Stimulated activated CD4-positive, alpha-beta T cell treated with anti-CD3 and anti-CD28 coated beads, TNF-alpha, amount 100 ng/mL, for 1 hour (primary cell): ENCODE measurements at places on chromosomes 2 and 18.

DNA sequence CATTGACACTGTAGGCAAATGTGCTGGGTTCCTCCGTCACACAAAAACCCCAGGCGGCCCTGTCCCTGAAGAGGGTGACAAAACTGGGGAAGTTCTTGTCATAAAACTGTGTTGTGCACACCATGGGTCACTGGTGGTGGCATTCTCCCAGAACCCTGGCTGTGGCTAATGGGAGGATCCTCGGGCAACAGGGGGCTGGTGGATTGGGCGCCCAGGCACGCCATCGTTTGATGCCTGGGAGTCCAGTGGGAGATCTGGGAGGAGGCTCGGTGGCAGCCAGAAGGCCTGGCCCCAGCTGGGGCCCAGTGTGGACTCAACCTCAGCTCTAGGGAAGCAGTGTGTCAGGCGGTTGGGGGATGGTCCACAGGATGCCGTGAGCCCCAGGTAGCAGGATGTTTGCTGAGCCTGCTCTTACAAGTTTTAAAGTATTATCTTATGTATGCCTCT lies 140.7 kb downstream of the ACOXL start:
- no peak for DNase-seq

DNA sequence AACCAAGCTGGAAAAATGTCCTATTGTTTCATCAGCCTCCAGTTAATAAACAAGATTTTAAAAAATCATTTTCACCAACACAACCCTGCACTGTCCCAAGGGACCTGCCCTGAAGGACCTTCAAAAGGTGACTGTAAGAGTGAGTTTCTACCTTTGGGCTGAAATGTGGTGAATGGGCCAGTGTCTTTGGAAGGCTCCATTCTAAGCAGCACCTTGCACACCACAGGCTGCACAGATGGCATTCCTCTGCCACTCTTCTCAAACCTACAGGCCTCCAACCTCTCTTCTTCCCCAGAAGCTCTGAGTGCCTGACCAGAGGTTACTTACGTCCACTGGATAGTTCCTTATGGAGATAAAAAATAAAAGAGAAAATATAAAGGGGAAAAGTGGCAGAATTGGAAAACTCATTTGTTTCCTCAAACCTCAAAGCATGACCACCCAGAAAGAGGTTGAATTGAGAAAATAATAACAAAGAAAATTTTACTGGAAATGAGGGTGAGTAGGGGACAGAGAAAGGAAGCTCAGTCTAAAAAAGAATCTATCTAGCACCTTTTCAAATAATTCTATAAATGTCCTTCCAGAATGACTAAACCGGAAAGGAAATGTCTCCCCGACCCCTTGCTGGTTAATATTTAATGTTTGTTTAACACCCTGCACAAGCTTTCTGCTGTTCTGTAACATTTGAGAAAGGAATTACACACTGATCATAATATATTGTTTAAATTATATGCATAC lies 175.7 kb downstream of the METTL4 start:
- no peak for DNase-seq

- no peak for DNase-seq
Observed at GRCh38 chr2:17124575-17125318, 393.5 kb downstream of the RAD51AP2 start.

DNA sequence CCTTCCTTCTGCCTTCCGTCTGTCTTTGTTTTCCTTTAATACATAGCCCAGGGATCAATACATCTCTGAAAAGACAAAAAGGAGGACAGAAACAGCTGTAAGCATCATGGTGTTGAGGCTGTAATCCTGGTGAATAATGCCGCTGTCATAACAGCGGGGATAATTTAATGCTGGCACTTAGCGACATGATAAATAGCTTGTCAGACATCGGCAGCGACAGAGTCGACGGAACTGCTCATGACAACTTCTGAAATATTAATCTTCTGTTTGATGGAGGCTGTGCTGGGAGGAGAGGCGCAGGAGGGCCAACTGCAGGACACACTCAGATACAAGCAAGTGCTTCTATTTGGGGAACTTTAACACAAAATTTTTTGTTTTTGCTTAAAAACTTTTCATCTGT lies 602.2 kb downstream of the GALR1 start:
- no peak for DNase-seq
